ENCODE measurements at places on chromosomes 1 and 21. TPM values are rescaled to one million over a fixed set of nuclear protein-coding genes. Genes with fewer than 3 reads are reported as not detected.

DNA sequence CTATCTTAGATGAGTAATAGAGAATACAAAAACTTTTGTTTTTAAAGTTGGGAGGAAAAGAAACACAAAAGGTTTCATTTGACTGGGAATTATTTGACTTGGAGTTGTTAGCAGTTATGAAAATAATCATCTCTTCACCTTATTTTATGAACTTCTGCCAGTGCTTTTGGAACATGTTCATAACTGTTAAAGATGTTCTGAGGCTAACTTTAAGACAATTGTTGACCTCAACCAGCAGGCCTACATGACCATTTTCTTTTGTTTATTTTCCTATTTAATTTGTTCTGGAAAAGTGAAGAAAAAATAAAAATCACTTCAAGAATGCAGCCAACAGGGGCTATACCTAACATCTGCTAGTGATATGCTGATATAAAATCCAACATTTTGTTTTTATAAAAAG, 37.4 kb downstream of the JAM2 start:
- no peaks in the 10 kb centered on the region for H3K27me3 ChIP-seq
- no peaks in the 10 kb centered on the region for H3K36me3 ChIP-seq
- no peak overlapping the region for H3K27ac ChIP-seq

GRCh38 chr1:201488830-201489589, 17.9 kb downstream of the CSRP1 start:
- H3K4me3 ChIP-seq, result no peak overlapping the region
- H3K27ac ChIP-seq, result no peak overlapping the region
- peaks cover 6% of the 10 kb centered on the region for H3K4me1 ChIP-seq
- peaks cover 9% of the 10 kb centered on the region for H3K36me3 ChIP-seq
- H3K27me3 ChIP-seq, result no peaks in the 10 kb centered on the region
- no peak for DNase-seq

The TBX19 gene
- polyA plus RNA-seq, result 1.3 TPM

The LHX8 gene
- polyA plus RNA-seq, result not detected

DNA sequence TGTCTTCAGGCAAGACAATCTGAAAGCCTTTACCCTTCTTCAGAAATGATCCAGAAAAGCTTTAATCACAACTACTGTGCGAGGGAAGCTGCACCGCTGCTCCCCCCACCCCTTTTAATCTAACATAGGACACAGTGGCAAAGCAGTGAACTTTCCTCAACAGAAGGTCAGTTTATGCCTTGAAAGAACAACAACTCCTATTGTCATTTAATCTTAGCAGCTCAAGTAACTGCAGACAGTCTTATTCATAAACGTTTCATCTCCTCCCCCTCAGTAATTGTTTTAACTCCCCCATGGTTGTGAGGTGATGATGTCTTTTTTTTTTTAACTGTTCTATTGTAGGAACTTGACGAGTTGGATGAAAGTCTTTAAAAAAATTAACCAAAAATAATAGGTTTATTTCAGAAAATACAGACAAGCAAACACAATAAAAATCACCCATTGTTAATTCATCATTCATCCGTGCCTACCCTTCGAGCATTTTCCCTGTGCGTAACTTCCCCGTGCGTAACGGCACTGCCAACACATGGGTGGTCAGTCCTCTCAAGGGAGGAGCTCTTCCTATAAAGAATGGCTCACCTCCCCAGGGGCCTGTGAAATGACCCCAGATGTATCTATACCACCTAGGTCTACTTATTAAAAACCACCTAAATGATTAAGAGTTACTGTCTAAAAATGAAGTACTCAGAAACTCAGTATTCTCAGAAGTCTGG, 3.3 kb upstream of the ADAR start:
- H3K27ac ChIP-seq, result no peak overlapping the region
- H3K4me1 ChIP-seq, result peaks cover 44% of the 10 kb centered on the region
- H3K36me3 ChIP-seq, result no peaks in the 10 kb centered on the region
- no peak for DNase-seq
- H3K4me3 ChIP-seq, result no peak overlapping the region

All from HepG2 (cell line).